ENCODE measurements at places on chromosomes 16 and 17.

DNA sequence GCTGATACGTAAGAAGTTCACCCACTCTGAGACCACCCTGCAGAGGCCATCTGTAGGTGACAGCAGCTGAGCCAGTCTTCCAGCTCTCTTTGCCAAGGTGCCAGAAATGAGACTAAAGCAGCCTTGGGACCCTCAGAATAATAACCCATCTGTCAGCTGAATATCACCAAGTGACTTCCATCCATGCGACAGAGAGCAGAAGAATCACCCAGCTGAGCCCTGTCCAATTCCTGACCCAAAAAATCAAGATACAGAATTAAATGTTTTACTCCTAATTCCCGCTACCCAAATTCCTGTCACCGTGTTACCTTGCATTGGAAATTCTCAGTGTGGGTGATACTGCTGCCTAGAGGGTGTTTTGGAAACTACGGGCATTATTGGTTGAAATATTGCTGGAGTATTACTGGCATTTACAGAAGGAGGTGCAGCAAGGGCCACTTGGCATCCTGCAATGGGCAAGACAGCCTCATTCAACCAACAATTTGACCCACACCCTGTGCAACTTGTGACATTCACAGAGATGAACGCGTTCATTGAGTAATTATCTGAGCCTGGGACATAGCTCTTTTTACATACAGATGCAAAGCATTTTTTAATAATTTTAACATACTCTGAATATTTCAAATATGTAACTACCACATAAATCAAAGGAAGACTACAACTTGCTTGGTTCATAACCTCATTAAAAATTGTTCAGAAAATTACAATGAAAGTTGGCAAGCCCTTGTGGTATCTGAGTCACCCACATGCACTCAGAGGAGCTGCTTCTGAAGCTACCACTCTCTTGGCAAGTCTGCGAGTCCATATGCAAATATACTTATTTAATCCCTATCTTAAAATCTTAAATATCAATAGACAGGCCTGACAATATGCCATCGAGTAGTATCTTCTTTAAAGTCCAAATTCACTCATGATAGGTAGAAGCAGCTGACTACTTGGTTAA is 126.6 kb downstream of the C16orf95 start:
- no peak for DNase-seq

GRCh38 chr16:14489460-14489859 is 140.6 kb downstream of the PARN start:
- DNase-seq, result no peak

GRCh38 chr17:41048441-41048840 is 1.3 kb upstream of the KRTAP2-1 start:
- DNase-seq, result no peak

DNA sequence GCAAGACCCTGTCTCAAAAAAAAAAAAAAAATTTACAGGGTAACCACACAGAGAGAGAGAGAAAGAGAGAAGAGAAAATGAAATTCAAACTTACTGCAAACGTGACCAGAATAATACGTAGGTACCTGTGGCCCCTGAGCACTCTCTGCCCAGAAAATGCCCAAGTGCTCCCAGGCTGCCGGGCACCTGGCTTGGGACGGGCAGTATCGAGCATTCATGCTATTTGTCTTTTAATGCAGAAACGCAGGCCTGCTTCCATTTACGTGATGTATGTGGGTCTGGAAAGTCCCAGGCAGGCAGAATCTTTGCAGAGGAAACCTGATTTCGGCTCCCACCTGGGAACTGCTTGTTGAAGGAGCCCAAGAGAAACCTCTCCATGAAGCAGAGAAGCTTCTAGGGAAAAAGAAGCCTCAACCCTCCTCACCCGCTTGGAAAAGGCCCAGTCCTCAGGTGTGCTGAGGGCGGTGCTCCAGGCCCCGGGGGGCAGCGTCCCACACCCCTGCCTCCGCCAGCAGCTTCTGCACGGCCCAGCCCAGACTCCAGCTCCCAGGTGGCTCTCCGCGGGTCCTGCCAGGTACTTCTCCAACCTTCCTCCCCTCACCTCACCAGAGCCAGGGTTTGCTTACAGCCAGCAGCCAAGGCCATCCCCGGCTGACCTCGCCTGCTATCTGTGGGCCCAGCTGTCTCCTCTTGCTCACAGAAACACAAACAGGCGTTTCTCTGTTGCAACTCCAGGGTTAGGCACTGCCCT is 14.0 kb downstream of the RPH3AL start:
- DNase-seq, result no peak

- DNase-seq, result no peak
Measured at GRCh38 chr16:82848013-82848412, 221.2 kb downstream of the CDH13 start.

- DNase-seq, result no peak
Measured at GRCh38 chr17:2028234-2028614, 1.7 kb upstream of the DPH1 start.

DNA sequence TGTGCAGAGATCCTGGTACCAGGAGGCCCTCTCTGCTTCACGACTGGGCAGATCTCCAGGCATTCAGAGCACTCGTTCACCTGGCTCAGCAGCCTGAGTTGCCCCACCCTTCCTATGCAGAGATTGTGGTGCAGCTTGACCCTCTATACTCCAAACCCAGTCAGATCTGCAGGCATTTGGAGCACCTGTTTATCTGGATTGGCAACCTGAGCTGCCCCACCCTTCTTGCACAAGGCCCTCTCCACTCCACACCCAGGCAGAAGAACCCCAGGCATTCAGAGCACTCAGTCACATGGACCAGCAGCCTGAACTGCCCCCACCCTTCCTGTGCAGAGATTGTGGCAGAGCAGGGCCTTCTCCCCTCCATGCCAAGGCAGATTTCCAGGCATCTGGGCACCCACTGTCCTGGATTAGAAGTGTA is 88.4 kb upstream of the CDH5 start:
- DNase-seq, result no peak

GRCh38 chr17:81821603-81822311 is 11.3 kb downstream of the MCRIP1 start:
- peak; percentile 83 for DNase-seq

DNA sequence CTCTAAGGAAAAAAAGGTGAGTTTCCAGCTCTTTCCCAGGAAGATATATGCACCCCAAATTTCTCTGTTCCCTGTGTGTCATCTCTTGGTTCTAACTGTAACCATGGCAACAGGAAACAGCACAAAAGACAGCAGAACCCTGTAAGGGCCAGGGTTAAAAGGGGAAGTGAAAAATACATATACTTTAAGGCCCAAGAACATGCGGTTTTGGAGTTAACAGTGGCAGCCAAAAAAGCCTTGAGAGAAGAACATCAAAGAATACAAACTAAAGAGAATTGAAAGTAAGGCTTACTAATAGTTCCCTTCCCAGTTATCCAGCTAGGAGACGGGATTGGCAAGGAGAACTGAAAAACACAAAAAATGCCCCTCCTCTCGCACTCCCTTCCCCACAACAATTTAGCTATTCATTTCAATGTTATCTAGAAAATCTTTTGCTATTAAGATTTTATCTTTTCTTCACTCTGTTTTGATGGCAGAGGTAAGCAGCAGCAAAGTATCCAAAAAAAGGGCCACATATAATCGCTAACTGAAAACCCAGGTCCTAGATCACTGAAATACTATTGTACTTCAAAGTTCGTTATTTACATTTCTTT is 1.5 kb downstream of the SPOP start:
- no peak for DNase-seq

- no peak for DNase-seq
Measured at GRCh38 chr17:73643001-73643851, 1.0 kb downstream of the SDK2 start.

DNA sequence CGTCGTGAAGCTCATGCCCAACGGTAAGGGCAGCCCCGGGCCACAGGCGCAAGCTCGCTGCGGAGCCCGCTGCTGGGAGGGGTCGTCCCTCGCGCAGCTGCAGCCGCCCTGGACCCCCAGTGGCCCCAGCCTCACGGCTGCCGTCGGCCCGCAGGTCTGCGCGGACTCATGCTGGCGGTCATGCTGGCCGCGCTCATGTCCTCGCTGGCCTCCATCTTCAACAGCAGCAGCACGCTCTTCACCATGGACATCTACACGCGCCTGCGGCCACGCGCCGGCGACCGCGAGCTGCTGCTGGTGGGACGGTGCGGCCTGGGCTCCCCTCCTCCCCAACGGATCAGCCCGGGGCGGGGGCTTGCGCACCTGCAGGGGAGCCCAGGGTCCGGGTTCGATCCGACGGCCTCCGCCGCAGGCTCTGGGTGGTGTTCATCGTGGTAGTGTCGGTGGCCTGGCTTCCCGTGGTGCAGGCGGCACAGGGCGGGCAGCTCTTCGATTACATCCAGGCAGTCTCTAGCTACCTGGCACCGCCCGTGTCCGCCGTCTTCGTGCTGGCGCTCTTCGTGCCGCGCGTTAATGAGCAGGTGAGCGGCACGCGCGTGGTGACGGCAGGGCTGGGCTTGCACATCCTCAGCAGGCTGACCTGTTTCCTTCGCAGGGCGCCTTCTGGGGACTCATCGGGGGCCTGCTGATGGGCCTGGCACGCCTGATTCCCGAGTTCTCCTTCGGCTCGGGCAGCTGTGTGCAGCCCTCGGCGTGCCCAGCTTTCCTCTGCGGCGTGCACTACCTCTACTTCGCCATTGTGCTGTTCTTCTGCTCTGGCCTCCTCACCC is 5.8 kb downstream of the SLC5A2 start:
- DNase-seq, result no peak

- DNase-seq, result no peak
Measured at GRCh38 chr17:50261051-50261915, 13.0 kb upstream of the TMEM92 start.

DNA sequence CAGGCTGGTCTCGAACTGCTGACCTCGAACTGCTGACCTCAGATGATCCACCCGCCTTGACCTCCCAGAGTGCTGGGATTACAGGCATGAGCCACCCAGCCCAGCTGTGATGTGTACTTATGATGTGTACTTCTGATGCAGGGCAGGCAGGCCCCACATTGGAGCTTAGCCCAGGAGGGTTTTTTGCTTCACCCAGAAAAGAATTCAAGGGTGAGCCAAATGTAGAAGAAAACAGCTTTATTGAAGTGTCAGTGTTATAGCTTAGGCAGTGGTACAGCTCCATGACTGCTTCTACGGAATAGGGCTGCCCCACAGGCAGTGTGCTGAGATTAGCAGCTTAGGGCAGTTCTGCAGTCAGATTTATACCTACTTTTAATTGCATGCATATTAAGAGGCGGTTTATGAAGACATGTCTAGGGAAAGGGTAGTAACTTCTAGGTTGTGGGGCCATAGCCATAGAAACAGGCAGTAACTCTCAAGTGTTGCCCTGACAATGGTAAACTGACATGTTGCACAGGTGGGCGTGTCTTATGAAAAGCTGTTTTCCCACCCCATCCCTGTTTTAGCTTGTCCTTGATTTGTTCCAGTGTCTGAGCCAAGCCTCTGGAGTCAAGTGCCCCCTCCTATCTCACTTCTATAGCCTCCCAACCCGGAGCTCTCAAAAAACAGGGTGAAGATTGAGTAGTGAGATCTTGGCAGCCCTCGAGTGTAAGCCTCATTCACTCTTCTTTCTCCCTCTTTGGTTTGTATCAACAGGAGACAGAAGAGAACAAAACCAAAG is 24.1 kb upstream of the POLR3E start:
- no peak for DNase-seq

GRCh38 chr16:82660075-82660645 is 33.4 kb downstream of the CDH13 start:
- DNase-seq, result no peak

DNA sequence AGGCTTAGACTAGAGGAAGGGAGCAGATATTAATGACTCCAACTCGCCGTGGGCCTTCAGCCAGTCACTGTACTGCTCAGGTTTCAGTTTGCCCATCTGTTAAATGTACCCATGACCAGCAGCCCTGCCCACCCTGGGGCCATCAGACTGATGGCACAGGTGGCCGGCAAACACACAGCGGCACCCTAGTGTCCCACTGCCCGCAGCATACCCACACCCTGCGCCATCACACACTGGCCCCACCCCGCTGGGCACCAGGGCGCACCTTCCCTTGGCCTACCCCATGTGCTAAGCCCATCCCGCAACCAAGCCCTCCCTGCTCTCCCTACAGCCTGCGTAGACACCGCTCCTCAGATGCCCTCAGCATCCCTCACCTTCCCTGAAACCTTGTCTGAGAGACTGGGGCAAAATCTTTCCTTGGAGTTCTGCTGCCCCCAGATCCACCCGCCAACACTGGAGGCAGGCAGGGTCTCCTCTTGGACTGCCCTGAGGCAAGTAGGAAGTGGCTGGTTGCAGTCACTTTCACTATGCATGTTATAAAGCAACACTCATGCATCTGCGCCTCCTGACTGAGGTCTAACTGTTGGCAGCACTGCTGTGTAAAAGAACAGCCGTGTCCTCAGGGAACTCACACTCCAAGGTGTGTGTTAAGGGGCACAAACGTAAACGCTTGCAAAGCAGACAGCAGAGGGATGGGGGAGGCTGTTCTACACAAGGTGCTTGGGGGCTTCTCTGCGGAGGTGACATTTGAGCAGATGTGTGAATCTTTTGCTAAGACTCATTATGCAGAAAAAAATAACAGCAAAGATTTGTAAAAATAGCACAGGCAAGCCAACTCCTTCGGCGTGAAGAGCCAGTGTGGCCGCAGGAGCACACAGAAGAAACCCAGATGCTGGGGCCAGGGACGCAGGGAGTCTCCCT is 6.7 kb upstream of the BCAR1 start:
- DNase-seq, result no peak

DNA sequence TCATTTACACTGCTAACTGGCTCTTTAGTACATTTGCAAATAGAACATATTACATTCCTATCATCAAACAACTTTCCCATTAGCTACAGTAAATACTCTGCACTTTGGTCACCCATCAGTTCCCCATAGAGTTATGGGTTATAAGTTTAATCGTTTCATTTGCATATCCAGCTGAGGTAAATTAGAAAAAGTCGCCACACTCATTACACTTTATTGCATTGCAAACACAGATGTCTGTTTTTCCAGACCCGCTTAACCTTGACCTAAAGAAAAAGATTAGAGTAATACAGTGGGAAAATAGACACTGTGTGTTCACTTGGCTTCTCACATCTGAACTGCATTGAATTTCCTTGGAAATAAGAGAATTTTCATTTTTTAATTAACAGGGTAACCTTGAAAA is 213.1 kb upstream of the PSMD7 start:
- no peak for DNase-seq

DNA sequence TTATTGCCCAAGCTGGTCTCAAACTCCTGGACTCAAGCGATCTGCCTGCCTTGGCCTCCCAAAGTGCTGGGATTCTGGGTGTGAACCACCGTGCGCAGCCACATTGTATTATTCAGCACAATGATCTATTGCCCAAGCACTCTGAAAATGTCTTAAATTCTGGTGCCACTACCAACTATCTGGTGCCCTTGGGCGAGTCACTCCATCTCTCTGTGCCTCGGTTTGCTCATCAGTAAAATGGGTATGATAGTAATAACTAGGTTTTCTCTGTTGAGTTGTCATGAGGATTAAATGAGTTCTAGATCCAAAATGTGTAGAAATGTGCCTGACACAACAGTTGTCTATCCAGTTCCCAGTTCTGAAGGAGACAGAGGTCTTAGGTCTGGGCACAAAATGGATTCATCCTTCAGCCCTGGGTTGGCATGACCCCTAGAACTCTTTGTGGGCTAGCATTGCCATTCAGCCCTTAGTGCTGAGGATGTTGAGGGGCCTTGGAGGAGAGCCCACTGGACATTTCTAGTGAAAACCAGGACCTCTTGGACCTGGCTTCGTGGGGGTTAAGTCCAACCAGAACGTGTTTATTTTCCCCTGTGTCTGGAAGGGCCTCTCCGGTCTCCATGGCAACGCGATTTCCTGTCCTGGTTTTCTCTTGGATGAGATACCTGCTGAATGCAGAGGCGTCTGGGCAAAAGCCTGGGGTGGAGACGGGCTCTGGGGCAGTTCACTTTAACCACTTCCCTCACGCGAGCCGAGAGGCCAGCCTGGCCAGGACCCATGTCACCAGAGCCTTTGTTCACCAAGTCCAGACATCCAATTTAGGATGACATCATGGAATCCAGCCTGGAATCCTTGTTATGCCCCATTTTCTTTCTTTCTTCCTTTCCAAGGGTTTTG is 43.7 kb upstream of the TNRC6A start:
- no peak for DNase-seq
